ENCODE measurements at places on chromosomes 13 and 19.

GRCh38 chr13:90375851-90376250 lies 971.6 kb upstream of the MIR17HG start:
- DNase-seq: peak; percentile 5

DNA sequence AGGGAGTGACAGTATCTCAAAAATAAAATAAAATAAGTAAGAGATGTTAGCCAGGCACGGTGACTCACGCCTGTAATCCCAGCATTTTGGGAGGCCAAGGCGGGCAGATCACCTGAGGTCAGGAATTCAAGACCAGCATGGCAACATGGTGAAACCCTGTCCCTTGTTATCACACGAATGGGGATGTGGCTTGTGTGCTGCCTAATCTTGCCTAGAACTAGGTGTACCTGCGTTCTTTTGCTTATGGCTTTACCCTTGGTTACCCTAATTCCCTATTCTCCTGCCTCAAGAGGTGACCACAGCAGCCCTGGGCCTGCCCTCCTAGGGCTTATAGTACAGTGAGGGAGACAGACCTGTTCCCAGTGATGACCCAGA lies 6.3 kb upstream of the PVR start:
- DNase-seq: no peak

- DNase-seq: no peak
Measured at GRCh38 chr19:10270180-10270615, 722 bp upstream of the ICAM1 start.

DNA sequence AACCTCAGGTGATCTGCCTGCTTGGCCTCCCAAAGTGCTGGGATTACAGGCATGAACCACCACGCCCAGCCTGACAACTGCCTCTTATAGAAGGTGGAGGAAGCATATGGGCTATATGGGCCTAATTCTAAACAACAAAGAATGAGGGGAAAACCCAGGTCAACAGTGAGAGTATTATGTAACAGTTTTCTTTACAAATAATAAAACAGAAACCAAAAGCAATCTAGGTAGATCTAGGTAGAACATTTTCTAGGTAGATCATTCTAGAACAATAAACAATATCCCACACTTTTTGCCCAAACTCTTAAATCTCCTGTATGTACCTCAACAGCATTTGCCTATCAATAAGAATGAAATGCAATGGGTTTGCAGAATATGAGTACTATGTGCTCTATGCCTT lies 267.4 kb downstream of the ABCC4 start:
- DNase-seq: no peak

DNA sequence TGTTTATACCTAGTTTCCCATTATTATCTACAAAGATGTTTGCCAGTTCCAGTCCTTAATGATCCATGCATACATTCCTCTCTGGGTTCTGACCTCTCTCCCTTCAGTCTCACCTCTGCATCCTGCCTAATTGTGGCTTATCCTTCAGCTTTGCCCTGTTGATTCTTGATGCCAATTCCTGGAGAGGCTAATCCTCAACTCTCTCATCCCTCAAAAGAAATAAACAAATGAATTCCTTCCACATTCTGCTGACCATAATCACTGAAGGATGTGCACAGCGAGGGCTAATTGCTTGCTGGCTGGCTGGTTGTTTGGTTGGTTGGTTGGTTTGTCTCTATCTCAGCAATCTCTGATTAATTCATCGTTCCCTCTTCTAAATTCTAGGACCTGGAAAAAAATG lies 113.8 kb downstream of the IRS2 start:
- peak; percentile 36 for DNase-seq

DNA sequence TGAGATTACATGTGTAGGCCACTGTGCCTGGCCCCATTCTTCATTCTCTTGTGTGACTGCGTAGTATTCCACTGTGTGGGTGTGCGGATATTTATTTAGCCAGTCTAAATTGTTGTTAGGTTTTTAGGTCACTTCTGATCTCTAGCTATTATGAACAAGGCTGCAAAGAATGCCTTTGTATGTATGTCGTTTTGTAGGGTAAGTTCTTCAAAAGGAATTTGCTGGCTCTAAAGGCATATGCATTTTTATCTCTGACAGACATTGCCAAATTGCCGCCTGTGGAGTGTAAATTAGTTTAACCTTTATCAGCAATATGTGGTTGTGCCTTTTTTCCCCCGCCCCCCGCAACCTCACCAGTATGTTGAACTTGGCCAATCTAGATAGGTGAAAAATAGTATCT lies 30.3 kb upstream of the EHD2 start:
- no peak for DNase-seq

DNA sequence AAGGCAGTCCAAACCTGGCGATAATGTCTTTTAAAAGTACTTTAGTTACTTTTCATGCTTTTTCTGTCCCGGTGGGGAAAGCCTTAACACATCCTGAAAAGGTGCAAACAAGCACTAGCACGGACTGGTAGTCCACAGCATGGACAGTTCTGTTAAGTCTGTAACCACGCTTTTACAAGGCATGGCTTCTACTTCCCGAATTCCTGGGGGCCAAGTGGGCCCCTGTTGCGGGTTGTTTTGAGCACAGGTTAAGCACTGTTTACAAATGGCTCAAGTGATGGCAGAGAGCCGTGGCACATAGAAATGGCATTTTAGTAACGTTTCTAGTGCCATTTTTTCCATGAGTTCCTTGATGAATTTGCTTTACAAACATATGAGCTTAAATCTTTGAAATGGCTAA lies 37.6 kb downstream of the ZNF493 start:
- no peak for DNase-seq

DNA sequence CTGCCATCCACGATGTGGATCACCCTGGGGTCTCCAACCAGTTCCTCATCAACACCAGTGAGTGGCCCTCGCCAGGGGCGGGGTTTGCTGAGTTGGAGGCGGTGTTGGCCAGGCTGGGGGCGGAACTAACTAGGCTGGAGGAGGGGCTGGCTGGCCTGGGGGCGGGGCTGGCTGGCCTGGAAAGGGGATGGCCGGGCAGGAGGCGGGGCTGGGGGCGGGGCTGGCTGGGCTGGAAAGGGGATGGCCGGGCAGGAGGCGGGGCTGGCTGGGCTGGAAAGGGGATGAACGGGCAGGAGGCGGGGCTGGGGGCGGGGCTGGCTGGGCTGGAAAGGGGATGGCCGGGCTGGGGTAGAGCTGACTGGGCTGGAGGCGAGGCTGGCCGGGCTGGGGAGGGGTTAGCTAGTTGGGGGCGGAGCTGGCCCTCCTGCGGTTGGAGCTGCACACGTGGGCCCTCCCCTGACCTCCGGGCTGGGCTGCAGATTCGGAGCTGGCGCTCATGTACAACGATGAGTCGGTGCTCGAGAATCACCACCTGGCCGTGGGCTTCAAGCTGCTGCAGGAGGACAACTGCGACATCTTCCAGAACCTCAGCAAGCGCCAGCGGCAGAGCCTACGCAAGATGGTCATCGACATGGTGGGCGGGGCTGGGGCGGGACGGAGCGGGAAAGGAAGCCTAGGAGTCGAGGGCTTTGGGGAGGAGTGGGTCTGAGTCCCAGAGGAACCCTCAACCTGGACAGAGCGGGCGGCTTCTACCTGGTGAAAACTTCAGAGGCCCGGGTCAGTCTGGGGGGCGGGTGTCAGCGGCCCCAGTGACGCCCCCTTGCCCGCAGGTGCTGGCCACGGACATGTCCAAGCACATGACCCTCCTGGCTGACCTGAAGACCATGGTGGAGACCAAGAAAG lies 41.0 kb downstream of the PDE4A start:
- DNase-seq: peak; percentile 84

DNA sequence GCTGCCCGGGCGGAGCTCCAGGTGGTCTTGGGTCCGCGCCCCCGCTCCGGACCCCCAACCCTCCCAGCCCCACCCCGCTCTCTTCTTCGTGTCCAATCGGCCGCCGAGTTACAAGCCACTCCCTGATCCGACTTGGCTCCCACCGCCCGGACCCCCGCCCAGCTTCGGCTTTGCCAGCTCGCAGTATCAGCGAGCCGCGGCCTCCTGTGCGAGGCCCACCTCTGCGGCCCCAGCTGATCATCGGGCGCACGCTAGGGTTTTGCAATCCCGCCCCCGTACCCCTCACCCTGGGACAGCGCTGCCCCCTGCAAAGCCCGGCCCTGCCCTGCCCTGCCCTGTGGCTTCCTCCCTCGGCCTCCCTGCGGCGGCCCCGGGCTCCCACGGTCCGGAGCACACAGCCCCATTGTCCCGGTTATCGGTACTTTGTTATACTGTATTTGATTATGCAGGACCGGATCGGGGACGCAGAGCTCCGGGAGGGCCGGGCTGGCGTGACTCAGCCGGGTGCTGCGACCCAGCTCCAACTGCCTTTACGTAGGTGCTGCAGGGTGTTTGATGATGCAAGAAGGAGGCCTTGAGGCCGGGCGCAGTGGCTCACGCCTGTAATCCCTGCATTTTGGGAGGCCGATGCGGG lies 598 bp upstream of the LPAR2 start:
- DNase-seq: peak; percentile 13

GRCh38 chr19:46745521-46746280 lies at the start of gene FKRP:
FKRP (plus strand) TSS chr19:46746057; CDS start chr19:46755451, 9,394 bp downstream.
- DNase-seq: no peak

- no peak for DNase-seq
Measured at GRCh38 chr13:52112591-52112990, 16.3 kb downstream of the NEK5 start.

DNA sequence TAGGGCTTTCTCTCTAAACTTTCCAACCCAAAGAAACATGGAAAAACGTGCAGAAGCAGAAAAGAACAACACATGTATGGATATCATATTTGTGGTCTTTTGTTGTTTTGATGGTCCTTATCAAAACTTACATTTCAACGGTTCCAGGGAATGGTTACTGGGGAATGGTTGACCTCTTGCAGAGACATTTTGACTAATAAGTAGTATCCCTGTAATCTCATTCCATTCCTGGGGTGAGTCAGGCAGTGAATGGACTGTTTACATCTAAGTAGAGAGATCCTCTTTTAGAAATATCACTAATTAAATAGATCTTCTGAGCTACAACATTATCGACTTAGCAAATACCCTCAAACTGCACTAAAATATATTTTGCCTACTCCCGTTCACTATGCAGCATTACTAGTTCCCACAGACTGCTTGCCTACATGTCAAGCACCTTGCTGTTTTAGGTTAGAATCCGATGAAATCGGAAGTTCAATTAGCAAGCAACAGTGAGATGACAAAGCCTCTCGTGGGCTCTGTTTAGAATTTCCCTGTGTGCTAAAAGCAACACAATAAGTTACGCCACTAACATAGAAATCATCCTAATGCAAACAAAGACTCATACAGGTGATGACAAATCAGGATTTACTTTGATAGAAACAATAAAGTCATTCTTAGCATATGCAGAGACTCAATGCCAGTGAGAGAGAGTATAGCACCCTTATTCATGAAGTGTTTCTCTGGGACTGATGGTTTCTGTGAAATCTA lies 797.7 kb upstream of the ARGLU1 start:
- DNase-seq: peak; percentile 12

DNA sequence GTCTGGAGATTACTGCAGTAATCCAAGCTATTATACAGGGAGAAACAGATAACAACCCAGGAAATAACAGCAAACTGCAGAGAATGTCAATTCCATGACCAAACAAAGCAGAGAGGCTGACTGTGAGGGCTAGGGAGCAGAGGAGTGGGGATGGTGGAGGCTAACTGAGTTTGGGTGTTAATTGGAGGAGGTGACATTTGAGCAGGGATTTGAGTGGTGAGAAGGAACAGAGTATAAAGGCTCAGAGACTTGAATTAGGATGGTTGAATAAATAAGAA lies 3.1 kb downstream of the DMAC2 start:
- DNase-seq: no peak

DNA sequence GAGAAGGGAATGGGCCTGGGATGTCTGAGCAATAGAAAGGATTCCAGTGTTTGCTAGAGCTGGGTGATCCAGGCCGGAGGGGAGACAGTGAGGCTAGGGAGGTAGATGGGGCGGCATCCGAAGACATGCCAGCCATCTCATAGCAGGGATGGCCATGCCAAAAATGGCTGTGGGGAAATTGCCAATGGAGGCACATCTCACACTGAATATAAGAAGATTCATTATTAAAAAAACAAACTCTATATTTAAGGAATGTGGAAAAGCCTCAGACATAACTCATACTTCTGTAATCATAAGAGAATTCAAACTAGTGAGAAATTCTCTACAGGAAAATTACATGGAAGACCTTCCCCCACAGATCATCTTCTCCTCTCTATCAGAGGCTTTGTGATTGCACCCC lies 289.2 kb downstream of the FGF9 start:
- DNase-seq: no peak

DNA sequence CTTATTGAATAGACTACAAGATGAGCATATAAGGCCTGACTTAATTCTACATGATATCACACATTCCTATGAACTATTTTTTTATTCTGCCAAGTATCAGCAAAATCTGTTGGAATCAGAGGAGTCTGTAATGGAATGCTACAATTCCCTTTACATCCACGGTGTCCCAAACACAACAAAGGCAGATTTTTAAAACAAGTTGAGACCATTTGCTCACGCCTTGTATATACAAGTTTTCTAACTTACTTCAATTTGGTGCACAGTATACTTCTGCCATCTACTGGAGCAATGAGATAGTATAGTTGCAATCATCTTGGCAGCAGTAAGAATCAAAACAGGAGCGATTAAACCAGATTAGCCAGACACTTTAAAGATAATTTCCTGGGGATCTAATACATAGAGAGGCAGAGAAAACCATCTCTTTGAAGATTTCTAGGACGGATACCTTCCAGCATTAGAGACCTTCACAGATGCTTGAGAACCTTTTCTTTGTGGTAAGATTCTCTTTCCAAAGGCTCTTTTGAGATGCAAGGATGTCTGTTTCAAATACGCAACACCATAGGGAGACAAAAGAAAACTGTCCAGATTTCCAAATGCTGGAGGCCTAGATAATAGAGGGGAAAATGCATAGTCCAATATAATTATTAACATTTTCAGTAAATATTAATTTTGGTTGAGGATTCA lies 302.0 kb upstream of the MIR17HG start:
- no peak for DNase-seq
